Gastroesophageal sphincter (tissue), 4 donors: ENCODE measurements at places on chromosomes 12 and 14.

GRCh38 chr12:24364921-24365320 lies 415.5 kb upstream of the SOX5 start:
- ATAC-seq, result no peak

GRCh38 chr12:110766311-110767154 lies 23.8 kb upstream of the PPP1CC start:
- ATAC-seq, result no peak

DNA sequence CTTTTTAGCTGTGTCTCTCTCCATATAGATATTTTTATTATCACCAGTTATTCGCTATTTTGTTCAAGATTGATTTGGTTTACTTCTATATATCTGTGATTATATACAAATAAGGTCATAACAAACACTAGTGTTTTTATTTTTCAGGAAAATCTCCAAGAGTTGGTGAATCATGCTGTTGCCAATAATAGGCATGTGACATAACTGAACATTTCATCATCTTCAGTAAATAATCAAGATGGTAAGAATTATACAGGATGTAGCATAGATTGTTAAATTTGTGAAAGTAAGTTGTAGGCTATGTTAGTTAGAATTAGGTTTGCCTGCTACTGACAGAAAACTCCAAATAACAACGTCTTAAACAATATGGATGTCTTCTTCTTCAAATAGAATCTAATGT lies 240.9 kb upstream of the PDE3A start:
- no peak for ATAC-seq

GRCh38 chr14:104507443-104507842 lies 72.1 kb upstream of the C14orf180 start:
- ATAC-seq, result no peak

GRCh38 chr12:12645485-12645884 lies 33.8 kb downstream of the CREBL2 start:
- ATAC-seq, result peak; percentile 25

DNA sequence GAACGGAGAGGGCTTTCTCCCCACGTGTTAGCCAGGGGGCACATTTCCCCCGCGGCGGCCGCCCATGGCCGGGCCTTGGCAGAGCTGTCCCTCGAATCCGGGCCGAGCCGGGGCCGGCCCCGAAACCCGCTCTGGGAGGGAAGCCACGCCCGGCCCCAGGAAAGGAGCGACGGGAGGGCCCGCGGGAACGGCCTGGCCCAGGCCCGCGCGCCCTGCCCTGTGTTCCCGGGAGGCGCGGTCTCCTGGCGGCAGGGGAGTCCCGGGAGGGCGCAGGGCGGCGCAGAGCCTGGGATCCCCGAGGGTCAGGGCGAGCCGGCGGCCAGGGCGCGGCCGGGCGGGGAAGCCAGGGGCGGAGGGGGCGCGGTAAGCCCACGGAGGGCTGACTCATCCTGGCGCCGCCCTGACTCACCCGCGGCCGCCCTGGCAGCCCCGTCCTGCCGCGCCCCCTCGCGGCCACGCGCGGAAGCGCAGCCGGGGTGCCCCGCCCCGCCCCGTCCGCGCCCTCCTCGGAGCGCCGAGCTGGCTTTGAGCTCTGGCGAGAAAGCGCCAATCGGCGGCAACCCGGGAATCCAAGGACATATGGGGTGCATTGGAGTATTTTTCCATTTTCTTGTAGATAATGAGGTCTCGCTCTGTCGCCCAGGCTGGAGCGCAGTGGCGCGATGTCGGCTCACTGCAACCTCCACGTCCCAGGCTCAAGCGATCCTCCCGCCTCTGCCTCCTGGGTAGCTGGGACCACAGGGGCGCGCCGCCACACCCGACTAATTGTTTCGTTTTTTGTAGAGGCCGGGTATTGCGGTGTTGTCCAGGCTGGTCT lies 31.8 kb upstream of the PLEKHG6 start:
- peak; percentile 92 for ATAC-seq

- no peak for ATAC-seq
These were observed 20.4 kb downstream of the CMKLR1 start for GRCh38 chr12:108318472-108319275.

DNA sequence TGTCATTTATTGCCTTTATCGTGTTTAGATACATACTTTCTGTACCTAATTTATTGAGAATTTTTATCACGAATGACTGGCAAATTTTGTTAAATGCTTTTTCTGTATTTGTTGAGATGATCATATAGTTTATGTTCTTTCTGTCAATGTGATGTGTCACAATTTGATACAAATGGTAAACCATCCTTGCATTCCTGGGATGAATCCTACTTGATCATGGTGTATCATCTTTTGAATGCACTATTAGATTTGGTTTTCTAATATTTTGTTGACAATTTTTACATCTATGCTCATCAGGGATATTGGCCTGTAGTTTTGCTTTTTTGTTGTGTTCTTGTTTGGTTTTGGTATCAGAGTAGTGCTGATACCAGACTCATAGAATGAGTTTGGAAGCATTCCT lies 185.1 kb downstream of the NUBPL start:
- no peak for ATAC-seq

DNA sequence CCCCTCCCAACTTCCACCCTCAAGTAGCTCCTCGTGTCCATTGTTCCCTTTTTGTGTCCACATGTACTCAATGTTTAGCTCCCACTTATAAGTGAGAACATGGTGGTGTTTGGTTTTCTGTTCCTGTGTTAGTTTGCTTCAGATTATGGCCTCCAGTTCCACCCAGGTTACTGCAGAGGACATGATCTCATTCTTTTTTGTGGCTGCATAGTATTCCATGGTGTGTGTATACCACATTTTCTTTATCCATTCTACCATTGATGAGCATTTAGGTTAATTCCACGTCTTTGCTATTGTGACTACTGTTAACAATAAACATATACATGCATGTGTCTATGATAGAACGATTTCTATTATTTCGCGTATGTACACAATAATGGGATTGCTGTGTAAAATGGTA lies 362.6 kb downstream of the TMTC2 start:
- no peak for ATAC-seq

DNA sequence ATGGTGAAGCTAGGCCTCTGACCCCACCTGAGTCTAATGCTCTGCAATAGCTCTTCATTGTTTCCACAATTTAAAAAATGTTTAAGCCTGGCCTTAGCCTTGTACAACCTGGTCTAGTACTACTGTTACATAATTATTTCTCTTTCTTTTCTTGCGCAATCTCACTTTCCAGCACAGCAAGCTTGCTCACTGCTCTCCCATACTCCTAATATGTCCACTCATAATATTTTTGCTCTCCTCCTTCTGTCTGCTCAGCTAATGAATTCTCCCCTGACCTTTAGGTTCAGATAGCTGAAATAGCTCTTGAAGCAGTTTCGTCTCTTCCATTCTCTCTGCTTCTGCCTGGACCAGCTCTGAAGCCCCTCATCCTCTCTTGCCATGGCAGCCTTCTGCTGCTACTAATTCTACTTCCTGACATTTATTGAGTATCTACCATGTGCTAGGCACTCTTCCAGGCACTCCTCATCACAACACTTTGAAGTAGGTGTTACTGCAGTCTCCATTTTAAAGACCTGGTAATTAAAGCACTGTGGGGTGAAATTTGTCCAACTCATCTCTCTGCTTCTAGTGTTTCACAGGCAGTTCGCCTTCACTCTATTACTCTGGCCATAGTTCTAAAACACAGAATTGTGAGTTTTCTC lies 2.8 kb upstream of the SLC48A1 start:
- peak; percentile 62 for ATAC-seq

- no peak for ATAC-seq
These were observed 935 bp upstream of the CRIP1 start for GRCh38 chr14:105485739-105486162.

- ATAC-seq, result no peak
These were observed 21.6 kb downstream of the MRPS35 start for GRCh38 chr12:27732281-27732680.

DNA sequence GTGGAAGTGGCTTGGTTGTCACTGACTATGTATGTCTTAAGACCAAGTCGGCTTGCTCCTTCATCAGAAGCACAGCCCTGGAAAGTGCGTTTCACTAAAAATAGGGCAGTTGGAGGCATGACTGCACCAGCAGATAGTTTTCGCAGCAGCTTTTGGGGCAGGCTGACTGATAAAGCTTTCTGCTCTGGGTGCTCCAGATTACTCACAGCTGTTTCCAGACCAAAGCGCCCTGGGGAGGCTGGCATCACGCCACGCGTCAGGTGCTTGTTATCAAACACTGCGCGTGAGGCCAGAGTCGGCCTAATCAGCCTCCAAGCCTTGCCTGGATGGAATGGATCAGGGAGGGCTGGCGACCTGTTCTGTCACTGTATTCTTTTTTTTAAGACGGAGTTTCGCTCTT lies 13.3 kb upstream of the LRRC10 start:
- ATAC-seq, result no peak

- ATAC-seq, result no peak
These were observed 50.0 kb upstream of the PRICKLE1 start for GRCh38 chr12:42639556-42639955.

- ATAC-seq, result peak; percentile 28
These were observed 16.8 kb upstream of the MYL2 start for GRCh38 chr12:110937104-110937641.

- peak; percentile 79 for ATAC-seq
These were observed 918.0 kb downstream of the AACS start for GRCh38 chr12:125983094-125983783.

- ATAC-seq, result no peak
These were observed 53.7 kb downstream of the B4GALNT3 start for GRCh38 chr12:513446-513845.

- ATAC-seq, result no peak
These were observed 855.6 kb upstream of the TMEM132C start for GRCh38 chr12:127411166-127411915.

- peak; percentile 80 for ATAC-seq
These were observed 86.8 kb downstream of the RFLNA start for GRCh38 chr12:124381456-124382296.

DNA sequence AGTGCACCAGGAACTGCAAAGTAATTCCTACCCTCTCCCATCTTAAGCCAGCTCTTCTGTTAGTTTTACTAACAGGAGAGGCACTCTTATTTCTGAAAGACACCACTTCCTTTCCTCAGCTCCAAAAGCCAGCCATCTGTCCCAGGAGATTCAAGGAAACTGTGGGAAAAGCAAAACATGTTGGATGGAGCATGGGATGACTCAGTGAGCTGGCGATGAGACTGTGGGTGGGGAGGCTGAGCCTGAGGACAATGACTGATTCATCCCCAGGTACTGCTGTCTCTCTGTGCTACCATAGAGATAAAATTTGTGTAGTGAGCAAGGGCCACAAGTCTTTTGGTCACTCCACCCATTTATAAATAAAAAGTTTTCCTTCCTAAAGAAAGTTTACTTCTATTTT lies 141.4 kb downstream of the MYRFL start:
- ATAC-seq, result peak; percentile 84

- ATAC-seq, result no peak
These were observed 61.2 kb downstream of the ATXN7L3B start for GRCh38 chr12:74598819-74599218.

DNA sequence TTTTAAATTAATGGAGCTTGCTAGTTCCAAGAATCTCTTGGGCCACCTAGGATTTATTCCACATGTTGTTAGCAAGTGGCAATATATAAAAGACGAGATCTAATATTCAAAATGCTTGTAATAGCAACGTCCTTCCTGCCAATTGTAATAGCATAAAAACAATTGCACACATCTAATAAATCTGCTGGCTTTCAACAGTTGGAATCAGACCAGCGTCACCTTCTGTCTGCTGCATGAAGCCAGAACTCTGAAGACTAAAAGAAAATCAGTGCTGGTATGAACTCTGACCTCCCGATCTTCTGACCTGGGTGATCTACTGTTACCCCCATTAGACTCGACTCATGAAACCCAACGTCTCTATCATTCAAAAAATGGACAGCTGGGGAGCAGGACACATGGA lies 100.6 kb downstream of the DIO2 start:
- ATAC-seq, result no peak

- no peak for ATAC-seq
These were observed 71.0 kb downstream of the ESRRB start for GRCh38 chr14:76446921-76447320.

GRCh38 chr12:2414810-2415567 lies 362.2 kb downstream of the CACNA1C start:
- ATAC-seq, result no peak

DNA sequence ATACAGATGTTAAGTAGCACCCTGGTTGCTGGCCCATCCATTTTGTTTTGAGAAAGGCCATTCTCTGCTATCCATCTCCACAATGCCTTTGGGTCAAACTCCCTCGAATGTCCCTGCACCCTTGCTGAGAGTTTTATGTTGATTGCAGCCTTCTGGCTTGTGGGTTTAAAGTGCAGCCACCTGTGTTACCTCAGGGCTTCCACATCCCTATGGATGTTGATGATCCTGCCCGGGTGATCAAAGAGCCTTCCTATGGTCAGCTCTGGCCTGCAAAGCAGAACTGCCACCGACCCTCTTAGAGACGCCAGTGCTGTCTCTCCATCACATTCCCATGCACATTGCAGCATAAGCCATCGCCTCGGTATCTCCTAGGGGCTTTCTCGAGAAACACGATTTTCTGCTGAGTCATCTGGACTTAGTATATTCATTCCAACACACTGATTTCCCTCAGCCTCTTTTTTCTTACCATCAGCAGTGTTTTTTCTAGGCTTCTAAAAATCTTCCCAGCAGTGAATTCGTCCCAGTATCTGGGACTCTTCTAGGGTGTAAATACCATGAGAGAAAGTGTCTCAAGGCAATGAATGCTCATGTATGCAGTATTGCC lies 585.7 kb upstream of the TMEM132C start:
- ATAC-seq, result no peak

DNA sequence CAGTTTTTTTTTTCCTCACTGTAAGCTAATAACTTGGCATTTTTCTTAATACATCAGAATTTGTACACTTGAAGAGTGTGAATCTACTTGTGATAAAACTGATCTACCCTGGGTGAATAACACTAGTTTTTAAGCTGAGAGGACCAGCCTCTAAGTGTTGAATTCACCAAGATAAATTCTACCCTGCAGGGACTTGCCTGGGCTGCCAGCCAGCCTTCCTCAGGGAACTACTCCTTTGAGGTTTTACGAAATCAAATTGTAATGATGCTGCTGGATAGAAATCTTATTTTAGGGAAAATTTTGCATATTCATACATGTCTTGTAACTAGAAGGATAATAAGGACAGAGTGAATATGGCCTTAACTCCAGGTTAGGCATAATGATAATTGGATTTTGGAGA lies 1.9 kb downstream of the MED21 start:
- ATAC-seq, result no peak

- ATAC-seq, result no peak
These were observed 14.4 kb upstream of the ERC1 start for GRCh38 chr12:976644-977043.
